ENCODE measurements at places on chromosomes 7 and 10. TPM values are rescaled to one million over a fixed set of nuclear protein-coding genes. Genes with fewer than 3 reads are reported as not detected.

The LMTK2 gene
- total RNA-seq, result 10.8 TPM

The LBX1 gene
- total RNA-seq, result 0.08 TPM

The C10orf95 gene
- total RNA-seq, result not detected

The HTRA1 gene
- total RNA-seq, result 156 TPM

The ZNF804B gene
- total RNA-seq, result not detected

The RPEL1 gene
- under 0.01 TPM for total RNA-seq

The ELN gene
- total RNA-seq, result 101 TPM

The UTF1 gene
- not detected for total RNA-seq

The NPFFR1 gene
- total RNA-seq, result not detected

The CCDC172 gene
- total RNA-seq, result not detected

The CYP17A1 gene
- not detected for total RNA-seq

The TLX1 gene
- total RNA-seq, result not detected

The NRAP gene
- total RNA-seq, result under 0.01 TPM

The PRKRIP1 gene
- total RNA-seq, result 49.6 TPM

The SUFU gene
- 4.8 TPM for total RNA-seq

Data from fibroblast of the aortic adventitia (primary cell).